Left ventricle myocardium superior (tissue), 1 donor: ENCODE measurements at places on chromosomes 6 and 20.
A peak's percentile ranks its signal among the peaks of the same experiment; 100 is the strongest.

GRCh38 chr6:5828296-5828695 is 178.4 kb downstream of the NRN1 start:
- no peak for DNase-seq

DNA sequence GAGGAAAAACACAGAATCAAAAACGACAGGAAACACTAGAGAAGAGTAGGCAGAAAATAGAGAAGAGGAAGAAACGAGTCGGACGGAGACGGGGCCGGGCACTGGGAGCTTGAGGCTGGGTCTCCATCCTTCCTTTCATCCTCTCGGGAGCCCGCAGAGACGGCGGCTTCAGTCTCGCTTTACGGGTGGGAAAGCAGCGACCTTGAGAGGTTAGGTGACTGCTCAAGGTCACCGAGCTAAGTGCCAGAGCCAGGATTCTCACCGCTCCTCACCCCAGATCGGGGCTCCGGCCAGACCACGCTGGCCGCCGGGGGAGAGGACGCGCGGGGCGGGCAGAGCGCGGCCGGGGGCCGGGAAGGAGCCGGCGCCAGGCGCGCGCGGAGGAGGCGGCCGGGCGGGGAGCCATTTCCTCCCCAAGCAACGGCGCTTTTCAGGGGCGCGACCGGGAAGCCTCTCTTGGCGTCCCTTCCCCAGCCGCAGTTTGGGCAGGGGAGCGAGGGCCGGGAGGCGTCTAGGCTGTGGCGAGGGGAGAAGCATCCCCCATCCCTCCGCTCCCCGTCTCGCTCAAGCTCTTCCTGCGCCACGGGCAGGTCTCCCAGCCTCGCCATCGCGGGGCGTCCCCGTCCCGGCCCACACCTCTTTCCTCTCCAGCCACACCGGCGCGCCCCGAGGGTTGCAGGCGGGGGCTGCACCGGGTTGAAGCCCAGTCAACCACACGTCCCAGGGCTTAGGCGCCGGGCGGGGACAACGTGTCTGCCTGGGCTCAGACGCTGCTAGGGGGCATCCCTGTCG is 24.1 kb upstream of the MAP3K7 start:
- DNase-seq: peak; percentile 60

- DNase-seq: no peak
Observed at GRCh38 chr20:58984691-58985090, 3.6 kb downstream of the NELFCD start.

DNA sequence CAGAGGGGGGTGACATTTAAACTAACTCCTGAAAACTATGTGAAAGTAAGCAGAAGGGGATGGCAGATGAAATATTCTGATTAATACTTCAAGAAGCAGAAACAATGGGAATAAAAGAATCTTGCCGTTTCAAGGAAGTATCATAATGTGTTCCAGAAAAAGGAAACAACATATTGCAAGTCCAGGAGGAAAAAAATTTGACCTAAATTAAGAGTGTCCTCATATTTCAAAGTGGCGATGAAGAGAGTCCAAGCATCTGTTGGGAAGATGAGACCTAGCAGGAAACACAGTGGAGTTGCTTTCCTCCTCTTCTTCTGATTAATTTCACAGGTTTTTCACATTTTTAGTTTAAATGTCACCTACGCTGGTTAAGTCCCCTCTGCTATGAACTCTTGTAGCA is 45.6 kb upstream of the TNFAIP3 start:
- no peak for DNase-seq

GRCh38 chr20:10670501-10671220 is 3.1 kb downstream of the JAG1 start:
- DNase-seq: no peak

- DNase-seq: no peak
Observed at GRCh38 chr6:126361832-126362440, 22.0 kb downstream of the CENPW start.

DNA sequence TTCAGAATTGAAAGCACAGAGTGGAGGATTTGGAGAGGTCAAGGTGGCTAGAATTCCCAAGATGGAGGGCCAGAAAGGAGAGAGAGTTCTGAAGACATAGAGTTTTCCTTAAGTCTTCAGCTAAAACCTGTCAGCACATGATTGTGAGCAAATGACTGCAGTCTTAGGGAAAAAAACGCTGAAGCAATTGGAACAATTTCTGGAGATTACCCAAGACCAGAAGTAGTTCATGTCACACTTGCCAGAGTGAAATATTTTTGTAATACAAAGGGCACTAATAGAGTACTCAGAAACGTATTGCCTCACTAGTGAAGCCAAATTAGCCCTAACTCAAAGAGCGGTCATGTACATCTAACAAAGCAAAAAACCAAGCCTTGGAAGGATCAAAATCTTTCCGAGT is 541.3 kb upstream of the MARCKS start:
- no peak for DNase-seq

- no peak for DNase-seq
Observed at GRCh38 chr6:28696167-28696566, 170.5 kb downstream of the GPX5 start.

DNA sequence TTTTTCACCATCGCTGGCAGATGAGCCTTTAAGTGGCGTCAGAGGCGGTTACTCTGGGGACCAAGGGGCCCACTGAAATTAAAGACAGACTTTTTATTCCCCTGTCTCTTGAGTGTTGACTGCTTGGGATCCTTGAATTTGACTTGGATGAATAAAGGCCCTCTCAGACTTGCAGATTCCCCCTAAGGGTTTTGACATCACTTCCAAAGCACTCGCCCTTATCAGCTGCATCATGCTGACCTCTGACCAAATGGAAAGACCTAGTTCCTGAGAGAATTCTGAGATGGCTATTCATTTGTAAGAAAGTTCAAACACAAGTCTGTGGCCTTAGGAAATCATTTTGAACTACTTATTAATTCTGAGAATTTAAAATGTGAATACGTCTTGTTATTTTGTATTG is 13.5 kb upstream of the MOXD1 start:
- peak; percentile 36 for DNase-seq

DNA sequence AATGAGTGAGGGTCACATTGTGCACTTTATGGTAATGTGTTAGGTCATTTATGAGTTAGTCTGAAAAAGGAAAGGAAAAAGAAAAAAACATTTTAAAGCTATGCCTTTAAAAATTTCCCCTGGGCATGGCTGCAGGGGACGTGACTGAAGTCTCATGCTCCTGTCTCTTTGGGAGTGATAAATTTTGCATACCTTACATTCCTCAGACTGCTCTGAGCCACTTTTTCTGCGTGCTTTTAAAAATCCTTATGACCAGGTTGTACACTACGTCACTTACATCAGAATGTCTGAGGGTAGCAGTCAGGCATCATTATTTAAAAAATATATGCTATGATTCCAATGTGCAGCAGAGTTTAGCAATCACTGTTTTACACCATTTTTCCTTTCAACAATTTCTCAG is 121.2 kb downstream of the RFPL4B start:
- no peak for DNase-seq

DNA sequence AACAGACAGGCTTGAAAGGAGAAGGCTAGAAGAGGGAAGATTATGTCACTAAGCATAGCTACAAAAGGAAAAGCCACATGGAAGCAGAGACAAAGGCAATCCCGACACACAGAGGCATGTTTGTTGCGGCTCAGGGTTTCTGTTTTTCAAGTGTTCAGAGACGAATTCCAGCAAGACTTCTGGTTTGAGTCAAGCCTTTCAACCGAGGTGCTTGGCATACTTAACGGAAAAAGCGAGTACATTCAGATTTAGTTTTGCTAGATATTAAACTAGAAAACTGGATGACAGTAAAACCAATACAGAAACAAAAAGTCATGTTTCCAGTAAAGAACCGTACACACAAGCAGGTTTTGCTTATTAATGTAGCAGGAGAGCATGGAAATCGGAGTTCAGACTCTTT is 27.2 kb downstream of the MCUR1 start:
- no peak for DNase-seq

DNA sequence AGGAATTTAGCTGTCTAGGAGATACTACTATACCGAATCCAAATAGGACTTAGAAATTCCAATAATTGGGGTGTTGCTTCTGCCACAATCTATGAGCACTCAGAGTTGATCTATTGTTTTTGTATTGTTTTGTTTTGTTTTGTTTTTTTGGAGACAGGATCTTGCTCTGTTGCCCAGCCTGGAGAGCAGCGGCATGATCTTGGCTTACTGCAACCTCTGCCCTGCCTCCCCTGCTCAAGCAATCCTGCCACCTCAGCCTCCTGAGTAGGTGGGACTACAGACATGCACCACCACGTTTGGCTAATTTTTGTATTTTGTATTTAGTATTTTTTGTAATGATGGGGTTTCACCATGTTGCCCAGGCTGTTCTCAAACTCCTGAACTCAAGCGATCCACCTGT is 7.4 kb downstream of the ACSS2 start:
- DNase-seq: no peak

- DNase-seq: peak; percentile 58
Observed at GRCh38 chr6:43758617-43759050, 11.4 kb upstream of the VEGFA start.
